ENCODE measurements at places on chromosomes 5 and 9.
A peak's percentile ranks its signal among the peaks of the same experiment; 100 is the strongest.

DNA sequence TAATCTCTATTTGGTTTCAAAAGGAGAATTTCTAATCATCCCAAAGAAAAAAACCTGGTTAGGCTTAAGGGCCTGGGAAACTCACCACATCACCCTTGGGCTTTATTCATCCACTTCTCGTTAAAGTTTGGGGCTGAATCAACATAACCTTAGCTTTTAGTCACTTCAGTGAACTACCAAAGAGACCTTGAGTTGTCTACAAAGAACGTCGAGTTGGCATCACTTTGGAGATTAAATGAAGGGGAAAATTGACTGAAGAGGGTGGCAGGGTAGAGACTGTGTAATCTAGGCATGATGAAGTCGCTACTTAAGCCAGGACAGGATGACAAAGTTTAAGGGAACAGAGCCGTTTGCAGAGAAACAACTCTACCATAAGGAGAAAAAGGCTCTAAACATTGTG lies 341.4 kb downstream of the RAB3C start:
- no peak for DNase-seq

DNA sequence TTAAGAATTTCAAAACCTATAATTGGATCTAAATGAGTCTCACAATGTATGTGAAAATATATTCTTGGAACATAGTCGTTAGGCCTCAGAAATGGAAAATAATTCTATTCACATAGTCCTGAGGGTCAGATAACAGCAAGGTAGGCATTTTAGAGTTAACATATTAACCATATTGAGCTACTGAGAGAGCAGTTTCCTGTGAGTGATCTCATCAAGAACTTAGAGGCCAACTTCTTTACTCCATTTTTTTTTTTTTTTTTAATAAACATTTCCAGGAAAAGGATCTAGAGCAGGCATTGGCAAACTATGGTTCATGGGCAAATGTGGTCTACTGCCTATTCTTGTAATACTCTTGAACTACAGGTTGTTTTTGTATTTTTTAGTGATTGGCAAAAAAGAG lies 26.6 kb downstream of the RAB24 start:
- no peak for DNase-seq

GRCh38 chr9:33506626-33507370 lies 17.3 kb upstream of the ANKRD18B start:
- peak; percentile 18 for DNase-seq

GRCh38 chr9:94086486-94087345 lies 2.5 kb downstream of the PTPDC1 start:
- no peak for DNase-seq

GRCh38 chr5:155290937-155291336 lies 277.4 kb downstream of the KIF4B start:
- DNase-seq = no peak

- no peak for DNase-seq
These were observed 665.1 kb downstream of the CDH18 start for GRCh38 chr5:19322716-19323485.

- DNase-seq = no peak
These were observed 72.6 kb downstream of the SMARCA2 start for GRCh38 chr9:2087500-2088313.

DNA sequence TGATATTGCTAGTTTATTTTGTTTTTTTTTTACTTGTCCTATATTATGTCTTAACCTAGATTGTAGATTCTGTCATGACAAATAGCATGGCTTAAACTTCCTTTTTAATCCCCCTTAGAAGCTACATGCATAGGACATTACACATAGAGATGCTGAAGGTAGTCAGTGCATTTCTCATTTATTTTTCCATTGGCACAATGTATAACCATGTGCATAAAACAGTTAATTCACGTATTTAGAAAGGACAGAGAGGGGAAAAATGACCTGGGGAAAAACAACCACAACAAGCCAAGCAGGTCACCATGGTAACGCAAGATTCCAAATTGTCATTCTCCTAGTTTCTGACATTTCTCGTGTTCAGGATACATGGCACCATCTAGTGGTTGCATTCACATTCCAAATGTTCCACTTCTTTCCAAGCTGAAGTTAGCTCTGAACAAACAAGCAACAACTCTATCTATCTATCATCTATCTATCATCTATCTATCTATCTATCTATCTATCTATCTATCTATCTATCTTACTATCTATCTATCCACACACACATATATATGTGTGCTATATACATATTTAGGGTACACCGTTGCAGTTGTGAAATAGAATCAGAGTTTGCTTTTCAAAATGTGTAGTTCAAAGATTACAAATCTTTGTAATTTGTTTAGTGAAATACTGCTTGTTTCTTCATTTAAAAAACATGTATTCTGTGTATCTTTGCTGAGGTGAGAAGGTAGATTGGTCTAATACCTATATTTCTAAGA lies 487.2 kb upstream of the ST8SIA4 start:
- no peak for DNase-seq

- no peak for DNase-seq
These were observed 813 bp upstream of the SLU7 start for GRCh38 chr5:160419458-160420330.

DNA sequence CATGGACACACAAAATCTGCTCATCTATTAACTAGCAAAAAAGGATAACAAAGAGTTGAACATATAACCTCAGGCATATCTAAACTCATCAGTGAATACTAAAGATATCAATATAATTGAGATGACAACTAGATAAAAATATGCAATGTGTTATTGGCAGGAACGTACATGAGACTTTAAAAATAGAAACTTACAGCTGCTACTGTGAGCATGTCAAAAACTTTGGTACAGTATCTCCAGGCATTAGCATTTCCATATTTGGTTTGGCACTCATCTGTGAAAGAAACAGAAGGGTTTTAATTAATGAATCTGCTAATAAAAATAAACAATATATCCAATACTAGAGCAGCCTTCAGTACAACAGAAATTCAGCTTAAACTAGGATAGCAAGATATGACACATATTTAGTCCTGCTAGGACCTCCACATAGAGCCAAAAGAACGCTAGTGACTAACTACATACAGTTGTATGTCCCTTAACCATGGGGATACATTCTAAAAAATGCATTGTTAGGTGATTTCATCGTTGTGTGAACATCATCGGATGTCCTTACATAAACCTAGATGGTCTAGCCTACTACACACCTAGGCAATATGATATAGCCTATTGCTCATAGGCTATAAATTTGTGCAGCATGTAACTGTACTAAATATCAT lies 10.5 kb upstream of the SCAI start:
- DNase-seq = no peak

GRCh38 chr9:18703151-18703900 lies 229.4 kb downstream of the ADAMTSL1 start:
- no peak for DNase-seq

- no peak for DNase-seq
These were observed 182.4 kb downstream of the ACTL7B start for GRCh38 chr9:108673386-108673785.

DNA sequence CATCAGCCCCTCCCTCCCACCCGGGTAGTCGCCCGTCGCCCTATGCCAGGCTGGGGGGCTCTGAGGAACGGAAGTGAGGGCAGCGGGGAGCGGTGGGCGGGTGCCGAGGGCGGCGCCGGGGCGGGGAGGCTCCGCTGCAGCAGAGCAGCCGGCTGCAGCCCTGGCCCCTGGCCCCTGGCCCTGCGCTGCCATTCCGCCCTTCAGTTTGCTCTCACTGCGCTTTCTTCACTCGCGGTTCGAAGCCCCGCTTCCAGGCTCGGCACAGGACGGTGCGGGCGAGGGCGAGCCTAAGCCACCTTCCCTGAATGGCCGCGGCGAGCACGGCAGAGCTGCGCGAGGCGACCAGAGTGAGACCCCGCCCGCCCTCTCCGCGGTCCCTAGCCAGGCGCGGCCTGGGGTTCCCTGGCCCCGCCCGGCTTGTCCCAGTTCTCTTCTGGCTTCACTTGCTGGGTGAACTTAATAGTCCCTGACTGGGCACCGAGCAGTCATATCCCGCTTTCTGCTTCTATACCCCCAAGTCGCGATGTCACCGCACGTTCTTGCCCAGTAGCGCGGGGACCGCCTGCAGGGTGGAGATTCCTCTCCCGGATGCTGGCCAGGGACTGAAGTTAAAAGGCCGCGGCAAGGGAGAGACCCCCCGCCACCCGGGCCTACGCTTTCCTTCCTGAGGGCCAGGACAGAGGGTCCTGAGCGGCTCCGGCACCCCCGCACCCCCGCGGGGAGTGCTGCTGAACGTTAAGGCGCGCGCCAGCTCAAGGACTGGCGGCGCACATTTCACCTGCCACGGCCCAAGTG lies 623 bp upstream of the TRIM36 start:
- peak; percentile 19 for DNase-seq

- no peak for DNase-seq
These were observed 98.5 kb downstream of the MAMDC2 start for GRCh38 chr9:70142101-70142500.

GRCh38 chr5:17445185-17445584 lies 52.8 kb upstream of the TAF11L2 start:
- no peak for DNase-seq

GRCh38 chr5:168798065-168799023 lies 219.2 kb upstream of the PANK3 start:
- DNase-seq = no peak

- no peak for DNase-seq
These were observed 253.4 kb upstream of the ANKH start for GRCh38 chr5:15124871-15125568.

GRCh38 chr5:11372191-11372590 lies 532.1 kb downstream of the CTNND2 start:
- DNase-seq = no peak

- DNase-seq = peak; percentile 47
These were observed 22.4 kb downstream of the CCL28 start for GRCh38 chr5:43389679-43390329.

DNA sequence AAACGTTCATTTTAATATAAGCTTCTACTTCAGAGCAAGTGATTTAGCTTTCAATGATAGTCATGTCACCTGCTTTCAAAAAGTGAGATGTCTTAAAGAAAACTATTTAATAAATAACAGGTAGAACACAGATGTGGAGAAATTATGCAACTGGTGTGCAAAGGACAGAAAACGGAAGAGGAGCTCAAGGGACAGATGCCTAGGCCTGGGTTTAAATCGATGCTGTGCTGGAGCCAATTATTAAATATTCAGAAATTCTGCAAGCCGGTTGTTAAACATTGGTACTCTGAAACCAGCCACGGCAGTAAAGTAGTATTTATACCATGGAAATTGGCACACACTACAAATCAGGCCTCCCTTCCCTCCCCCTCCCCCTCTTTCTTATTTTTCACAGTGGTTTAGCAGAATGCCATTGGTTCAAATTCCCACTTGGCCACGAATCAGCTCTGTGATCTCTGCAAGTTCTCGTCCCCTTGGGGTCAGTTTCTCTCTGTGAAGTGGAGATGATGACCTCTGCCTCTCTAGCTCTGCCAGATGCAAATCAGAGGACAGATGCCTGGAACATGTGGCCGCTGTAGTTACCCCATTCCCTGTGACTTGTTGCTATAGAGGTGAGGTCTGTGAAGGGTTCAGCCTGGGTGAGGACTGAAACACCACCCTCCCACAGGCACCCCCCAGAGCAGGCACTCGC lies 6.2 kb upstream of the RNF130 start:
- no peak for DNase-seq

DNA sequence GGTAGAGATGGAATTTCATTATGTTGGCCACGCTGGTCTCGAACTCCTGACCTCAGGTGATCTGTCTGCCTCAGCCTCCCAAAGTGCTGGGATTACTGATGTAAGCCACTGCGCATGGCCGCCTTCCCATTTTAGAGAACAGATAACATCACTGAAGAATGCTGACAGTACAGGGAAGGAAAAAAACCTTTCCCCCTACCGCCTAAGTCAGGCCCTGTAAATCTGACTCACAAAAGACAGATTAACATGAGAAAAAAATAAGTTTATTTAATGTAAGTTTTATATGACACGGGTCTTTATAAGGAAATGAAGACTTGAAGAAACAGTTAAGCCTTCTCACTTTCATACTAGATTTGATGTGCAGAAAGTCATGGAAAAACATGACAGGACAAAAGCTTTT lies 227.2 kb upstream of the ZNF608 start:
- no peak for DNase-seq

DNA sequence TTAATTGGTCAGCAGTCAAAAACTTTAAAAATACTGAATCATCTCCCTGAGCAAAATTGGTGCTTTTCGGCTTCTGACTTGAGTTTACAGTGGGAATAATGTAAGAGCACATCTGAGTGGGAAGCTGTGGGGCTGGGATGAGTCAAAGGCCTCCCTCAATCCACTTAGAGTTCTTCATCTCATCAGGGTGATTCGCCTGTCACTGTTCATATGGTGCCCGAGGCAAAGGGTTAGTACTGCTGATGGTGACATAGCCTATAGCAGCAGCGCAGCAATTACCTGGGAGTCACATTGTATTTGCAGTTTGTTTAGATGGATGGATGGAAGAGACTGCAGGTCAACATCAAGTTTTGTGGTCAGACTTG lies 113.8 kb upstream of the ZNF608 start:
- DNase-seq = no peak

- no peak for DNase-seq
These were observed 54.3 kb downstream of the RGMB start for GRCh38 chr5:98827588-98828284.
